Activated CD4-positive, alpha-beta T cell treated with anti-CD3 and anti-CD28 coated beads for 36 hours (primary cell): ENCODE measurements at places on chromosomes 1 and 21.

- H3K36me3 ChIP-seq, result peaks cover 2% of the 10 kb centered on the region
- peak overlapping the region; percentile 82 for H3K27ac ChIP-seq
- peaks cover 95% of the 10 kb centered on the region for H3K4me1 ChIP-seq
These were observed 19.4 kb downstream of the NEK7 start for GRCh38 chr1:198176179-198176578.

GRCh38 chr1:108716437-108717230 is 3.9 kb downstream of the FNDC7 start:
- no peak for DNase-seq
- no peak overlapping the region for H3K4me3 ChIP-seq
- no peaks in the 10 kb centered on the region for H3K36me3 ChIP-seq

DNA sequence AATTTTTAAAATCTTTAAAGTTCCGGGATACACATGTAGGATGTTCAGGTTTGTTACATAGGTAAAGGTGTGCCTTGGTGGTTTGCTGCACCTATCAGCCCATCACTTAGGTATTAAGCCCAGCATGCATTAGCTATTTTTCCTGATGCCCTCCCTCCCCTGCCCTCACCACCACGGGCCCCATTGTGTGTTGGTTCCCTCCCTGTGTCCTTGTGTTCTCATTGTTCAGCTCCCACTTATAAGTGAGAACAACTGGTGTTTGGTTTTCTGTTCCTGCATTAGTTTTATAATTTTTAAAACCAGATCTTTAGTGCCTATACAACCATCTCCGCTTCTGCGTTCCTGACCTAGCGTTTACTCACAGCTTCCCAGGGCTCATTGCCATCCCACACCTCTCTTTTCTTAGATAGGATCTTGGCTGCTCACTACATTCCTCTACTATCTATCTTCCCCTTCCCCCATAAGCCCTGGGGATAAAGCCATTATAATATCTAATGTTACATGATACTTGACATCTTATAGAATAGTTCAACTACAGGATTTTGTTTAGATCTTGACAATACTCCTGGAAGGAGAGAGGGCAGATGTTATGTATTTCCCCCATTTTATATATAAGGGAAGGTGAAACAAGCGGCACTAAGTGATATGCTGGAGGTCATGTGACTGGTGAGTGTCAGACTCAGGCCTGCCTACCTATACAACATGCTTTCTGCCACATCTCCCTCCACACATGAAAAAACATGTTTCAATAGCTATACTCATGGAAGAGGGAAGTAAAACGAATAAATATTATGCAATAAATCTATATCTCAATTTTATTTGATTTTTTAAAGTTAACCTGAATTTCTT is 52.3 kb upstream of the DNAJC6 start:
- H3K36me3 ChIP-seq, result no peaks in the 10 kb centered on the region
- H3K27ac ChIP-seq, result no peak overlapping the region
- H3K4me1 ChIP-seq, result peaks cover 34% of the 10 kb centered on the region
- H3K27me3 ChIP-seq, result peaks cover 14% of the 10 kb centered on the region
- DNase-seq, result no peak
- H3K4me3 ChIP-seq, result no peak overlapping the region

DNA sequence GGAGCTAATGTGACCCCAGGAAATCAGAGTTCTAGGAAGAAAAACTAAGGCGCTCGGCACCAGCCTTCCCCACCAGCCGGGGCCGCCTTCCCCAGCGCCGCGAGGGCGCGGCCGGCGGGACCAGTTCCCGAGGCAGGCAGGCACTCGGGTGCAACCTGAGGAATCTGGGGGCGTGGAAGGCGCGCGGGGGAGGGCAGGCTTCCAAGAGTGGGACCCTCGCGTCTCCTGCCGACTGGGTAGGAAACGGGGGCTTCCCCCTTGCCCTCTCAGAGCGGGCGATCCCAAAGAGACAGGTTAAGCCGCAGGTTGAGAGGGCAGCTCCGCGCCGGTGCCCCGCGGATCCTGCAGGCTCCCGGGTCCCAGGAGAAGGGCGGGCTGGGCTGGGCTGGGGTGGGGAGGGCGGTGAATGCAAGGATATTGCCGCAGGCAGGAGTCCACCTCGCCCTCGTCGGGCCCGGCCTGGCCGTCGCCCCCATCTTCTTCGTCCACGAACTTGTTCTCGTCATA is 431 bp downstream of the ARPC5 start:
- H3K4me3 ChIP-seq, result peak overlapping the region; percentile 97
- DNase-seq, result no peak
- H3K4me1 ChIP-seq, result peaks cover 38% of the 10 kb centered on the region
- H3K27me3 ChIP-seq, result no peaks in the 10 kb centered on the region
- peak overlapping the region; percentile 100 for H3K27ac ChIP-seq

DNA sequence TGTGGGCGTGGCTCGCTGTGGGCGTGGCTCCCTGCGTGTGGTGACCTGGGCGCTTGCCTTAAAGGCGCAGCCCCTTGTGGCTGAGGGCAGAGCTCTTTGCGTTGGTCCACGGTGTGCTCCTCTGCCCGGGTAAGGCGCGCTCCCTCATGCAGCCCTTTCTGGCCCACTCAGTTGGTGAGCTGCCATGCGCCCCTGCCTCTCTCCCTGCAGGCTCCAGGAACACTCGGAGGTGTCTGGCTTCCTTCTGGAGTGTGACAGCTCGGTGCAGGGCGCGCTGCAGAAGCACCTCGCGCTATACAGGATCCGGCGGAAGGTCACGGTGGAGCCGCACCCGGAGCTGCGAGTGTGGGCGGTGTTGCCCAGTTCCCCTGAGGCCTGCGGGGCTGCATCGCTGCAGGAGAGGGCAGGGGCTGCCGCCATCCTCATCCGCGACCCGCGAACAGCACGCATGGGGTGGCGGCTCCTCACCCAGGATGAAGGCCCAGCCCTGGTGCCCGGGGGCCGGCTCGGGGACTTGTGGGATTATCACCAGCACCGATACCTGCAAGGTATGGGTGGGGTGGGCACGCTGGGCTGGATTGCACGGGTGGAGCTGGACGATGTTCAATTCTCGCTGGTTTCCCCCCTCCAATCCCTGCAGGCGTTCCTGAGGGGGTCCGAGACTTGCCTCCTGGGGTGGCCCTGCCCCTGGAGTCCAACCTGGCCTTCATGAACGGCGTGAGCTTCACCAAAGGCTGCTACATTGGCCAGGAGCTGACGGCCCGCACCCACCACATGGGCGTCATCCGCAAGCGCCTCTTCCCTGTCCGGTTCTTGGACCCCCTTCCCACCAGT is 9.1 kb downstream of the IBA57 start:
- H3K4me3 ChIP-seq, result no peak overlapping the region
- H3K36me3 ChIP-seq, result no peaks in the 10 kb centered on the region
- no peak overlapping the region for H3K27ac ChIP-seq
- peak; percentile 59 for DNase-seq

- peak overlapping the region; percentile 75 for H3K4me3 ChIP-seq
- H3K4me1 ChIP-seq, result peaks cover 2% of the 10 kb centered on the region
These were observed 456 bp downstream of the PTPN14 start for GRCh38 chr1:214550857-214551435.

GRCh38 chr1:179781962-179782361 is 38.9 kb downstream of the FAM163A start:
- no peak for DNase-seq
- no peaks in the 10 kb centered on the region for H3K27me3 ChIP-seq
- H3K4me3 ChIP-seq, result no peak overlapping the region
- no peaks in the 10 kb centered on the region for H3K36me3 ChIP-seq
- no peaks in the 10 kb centered on the region for H3K4me1 ChIP-seq
